ENCODE measurements at places on chromosomes 7 and 10.
A peak's percentile ranks its signal among the peaks of the same experiment; 100 is the strongest.

- DNase-seq: no peak
These were observed 2.1 kb downstream of the PCOLCE start for GRCh38 chr7:100604028-100604975.

- peak; percentile 31 for DNase-seq
These were observed 8.8 kb upstream of the GET4 start for GRCh38 chr7:867406-868188.

GRCh38 chr7:1287752-1288201 is 55.1 kb downstream of the UNCX start:
- DNase-seq: no peak

DNA sequence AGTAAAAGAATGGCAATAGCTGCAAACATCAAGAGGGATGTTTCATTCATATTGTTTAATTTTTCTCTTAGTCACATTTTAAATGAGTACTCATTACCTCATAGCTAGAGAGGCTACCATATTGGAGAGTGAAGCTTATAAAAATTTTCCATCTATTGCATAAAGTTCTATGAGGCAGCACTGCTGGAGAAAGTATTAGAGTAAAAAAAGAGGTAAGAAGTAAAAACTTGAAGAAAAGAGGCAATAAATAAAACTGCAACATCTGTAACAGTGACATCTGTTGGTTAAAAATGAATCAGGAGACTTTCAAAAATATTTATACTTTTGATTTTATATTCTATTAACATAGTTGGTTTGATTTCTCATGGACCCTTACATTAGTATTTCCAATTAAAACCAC is 284.5 kb upstream of the SEMA3D start:
- no peak for DNase-seq

- DNase-seq: peak; percentile 57
These were observed 9.3 kb upstream of the TMEM270 start for GRCh38 chr7:73851410-73852338.

DNA sequence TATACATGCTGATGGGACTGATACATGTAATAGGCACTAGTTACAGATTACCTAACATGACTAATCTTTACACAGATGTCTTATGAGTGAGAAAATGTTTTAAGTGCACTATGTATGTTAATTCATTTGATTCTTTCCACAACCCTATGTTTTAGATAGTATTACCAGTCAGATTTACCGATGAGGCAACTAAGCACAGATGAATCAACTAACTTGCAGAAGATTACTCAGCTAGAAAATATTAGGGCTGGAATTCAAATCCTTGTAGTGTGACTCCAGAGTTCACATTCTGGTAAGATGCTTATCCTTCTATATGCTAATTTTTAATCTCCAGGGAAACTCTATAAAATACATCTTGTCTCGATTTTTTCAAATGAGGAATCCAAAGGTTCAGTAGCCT is 964.9 kb downstream of the REEP3 start:
- no peak for DNase-seq

DNA sequence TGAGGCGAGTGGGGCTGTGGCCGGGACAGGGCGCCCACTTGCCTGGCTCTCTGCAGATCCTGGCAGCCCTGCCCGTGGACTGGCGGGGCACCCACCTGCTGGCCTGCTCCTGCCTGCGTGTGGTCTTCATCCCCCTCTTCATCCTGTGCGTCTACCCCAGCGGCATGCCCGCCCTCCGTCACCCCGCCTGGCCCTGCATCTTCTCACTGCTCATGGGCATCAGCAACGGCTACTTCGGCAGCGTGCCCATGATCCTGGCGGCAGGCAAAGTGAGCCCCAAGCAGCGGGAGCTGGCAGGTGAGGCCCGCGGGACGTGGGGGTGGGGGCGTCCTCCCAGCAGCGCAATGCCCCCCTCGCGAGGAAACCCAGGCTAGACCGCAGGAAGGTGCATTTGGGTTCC is 17.6 kb downstream of the SLC29A4 start:
- DNase-seq: no peak

DNA sequence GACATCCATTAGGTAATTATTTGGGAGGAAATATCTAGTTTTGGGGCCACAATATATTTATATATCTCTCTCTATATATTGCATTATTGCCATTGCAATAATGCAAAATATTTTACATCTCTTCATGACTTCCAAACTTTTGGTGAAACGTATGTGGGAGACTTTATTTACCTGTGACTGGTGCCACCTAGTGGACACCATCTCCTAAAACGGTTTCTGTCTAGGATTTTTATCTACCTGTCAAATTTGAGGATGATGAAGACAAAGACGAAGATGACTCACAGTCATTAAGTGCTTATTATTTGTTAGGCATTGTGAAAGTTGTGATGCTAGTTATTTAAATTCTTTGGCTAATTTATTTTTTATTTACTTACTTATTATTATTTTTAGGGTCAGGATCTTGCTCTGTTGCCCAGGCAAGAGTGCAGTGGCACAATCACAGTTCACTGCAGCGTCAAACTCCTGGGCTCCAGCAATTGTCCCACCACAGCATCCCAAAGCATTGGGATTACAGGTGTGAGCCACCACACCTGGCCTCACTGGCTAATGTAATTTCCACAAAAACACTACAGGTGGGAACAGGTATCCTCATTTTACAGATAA is 18.7 kb upstream of the CBLL1 start:
- DNase-seq: no peak

- no peak for DNase-seq
These were observed 312.0 kb upstream of the FZD1 start for GRCh38 chr7:90951986-90952954.

DNA sequence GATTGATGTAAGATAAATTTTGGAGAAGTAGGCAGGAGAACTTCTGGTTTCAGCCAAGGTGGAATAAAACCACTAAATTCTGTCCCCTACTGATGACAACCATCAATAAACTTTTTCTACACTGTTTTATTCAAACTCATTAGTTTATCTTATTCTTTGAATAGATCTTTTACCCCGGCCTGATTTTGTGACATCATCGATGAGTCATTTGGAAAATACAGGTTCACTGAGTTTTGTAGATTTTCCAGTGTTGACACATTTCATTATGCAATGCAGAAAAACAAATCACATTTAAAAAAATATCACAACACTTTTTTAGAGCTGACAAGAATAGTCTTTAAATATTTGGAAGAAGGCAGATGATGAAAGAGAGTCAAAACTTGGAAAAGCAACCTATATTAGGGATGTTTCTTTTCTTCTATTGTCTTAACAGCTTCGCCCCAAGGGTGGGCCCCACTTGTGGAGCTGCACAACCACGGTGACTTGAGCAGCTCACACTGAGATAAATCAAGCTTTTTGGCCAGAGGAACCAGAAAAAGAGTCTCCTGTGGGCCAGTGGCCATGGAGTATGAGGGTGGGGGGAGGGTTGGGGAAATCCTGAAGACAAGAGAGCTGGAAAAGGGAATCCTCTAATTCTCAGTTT is 112.8 kb downstream of the PTEN start:
- DNase-seq: no peak

- peak; percentile 2 for DNase-seq
These were observed 689.6 kb downstream of the NRG3 start for GRCh38 chr10:82564353-82565196.

GRCh38 chr10:1454428-1454827 is 282.9 kb downstream of the ADARB2 start:
- no peak for DNase-seq

GRCh38 chr10:2921956-2922680 is 145.2 kb upstream of the PFKP start:
- no peak for DNase-seq

GRCh38 chr10:43880160-43880559 is 231.5 kb upstream of the ZNF32 start:
- no peak for DNase-seq

- peak; percentile 4 for DNase-seq
These were observed 21.2 kb downstream of the ZNF680 start for GRCh38 chr7:64541438-64542359.

DNA sequence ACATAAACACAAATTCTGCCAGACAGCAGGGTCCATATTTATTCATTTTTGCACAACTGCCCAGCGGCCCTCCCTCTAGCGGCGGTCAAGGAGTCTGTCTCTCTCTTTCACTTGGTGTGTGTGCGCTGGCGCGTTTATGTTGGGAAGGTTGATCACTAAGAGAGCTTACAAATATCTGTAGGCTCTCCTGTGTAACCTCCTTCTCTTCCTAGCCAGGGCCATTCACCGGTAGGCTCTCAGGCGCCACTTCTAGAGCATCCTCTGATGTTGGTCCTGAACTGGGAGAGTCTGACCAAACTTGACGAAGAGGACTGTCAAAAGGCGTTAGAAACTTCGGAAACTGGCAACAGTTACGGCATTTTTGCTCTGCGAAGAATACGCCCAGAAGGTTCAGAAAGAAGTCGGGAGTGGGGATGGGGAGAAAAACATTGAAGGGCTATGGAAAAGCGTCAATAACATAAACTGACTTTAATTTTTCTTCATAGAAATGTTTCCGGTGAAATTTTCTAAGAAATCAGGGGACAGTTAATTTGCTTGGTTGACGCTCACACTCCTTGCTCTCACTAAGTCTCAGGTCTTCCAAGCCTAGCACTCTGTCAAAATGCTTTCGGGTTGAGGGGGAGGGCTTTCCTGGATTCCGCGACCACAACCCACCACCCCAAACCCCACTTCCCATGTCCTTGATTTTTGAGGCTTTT is 731.1 kb downstream of the ZWINT start:
- DNase-seq: peak; percentile 37

DNA sequence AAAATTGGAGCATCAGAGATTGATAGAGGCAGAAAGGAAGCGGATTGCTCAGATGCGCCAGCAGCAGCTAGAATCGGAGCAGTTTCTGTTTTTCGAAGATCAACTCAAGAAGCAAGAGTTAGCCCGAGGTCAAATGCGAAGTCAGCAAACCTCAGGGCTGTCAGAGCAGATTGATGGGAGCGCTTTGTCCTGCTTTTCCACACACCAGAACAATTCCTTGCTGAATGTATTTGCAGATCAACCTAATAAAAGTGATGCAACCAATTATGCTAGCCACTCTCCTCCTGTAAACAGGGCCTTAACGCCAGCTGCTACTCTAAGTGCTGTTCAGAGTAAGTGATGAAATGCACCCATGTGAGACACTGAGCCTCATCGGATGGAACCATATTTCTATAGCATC is 33.1 kb downstream of the STAMBPL1 start:
- DNase-seq: no peak

All from MG63 (cell line).